B cell (primary cell): ENCODE measurements at places on chromosomes 5 and 9. TPM values are rescaled to one million over a fixed set of nuclear protein-coding genes. Genes with fewer than 3 reads are reported as not detected.

Gene TTC39B
- 3.6 and 3.8 TPM in 2 replicates for total RNA-seq

- no peak for DNase-seq
These were observed 238.3 kb downstream of the EBF1 start for GRCh38 chr5:158861366-158861765.

DNA sequence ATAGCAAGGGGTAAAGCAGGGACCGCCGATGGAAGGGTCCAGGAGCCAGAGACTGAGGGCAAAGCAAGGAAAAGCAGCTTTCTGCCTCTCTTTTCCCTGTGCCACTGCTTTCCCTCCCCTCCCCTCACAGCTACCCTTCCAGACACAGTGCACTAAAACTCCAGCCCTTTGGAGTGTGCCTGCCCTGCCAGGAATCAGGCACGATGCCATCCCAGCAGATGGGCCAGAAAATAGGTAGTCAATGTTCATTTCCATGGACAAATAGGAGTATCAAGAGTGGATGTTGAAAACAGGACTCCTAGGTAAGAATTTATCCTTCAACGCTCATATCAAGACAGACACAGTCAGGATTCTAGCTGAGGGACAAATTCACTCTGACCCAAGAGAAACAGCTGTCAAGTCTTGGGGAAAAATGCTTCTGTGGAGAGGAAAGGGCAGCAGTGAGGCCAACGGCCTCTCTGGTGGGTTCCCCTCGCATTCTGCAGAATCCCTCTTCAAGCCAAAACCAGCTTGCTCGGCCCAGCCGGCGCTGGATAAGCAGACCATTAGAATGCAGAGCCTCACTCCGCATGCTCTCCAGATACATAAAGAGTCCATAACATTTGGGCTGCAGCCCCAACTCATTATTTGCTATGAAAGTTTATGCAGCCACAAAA, 138.0 kb downstream of the CAAP1 start:
- DNase-seq: no peak

DNA sequence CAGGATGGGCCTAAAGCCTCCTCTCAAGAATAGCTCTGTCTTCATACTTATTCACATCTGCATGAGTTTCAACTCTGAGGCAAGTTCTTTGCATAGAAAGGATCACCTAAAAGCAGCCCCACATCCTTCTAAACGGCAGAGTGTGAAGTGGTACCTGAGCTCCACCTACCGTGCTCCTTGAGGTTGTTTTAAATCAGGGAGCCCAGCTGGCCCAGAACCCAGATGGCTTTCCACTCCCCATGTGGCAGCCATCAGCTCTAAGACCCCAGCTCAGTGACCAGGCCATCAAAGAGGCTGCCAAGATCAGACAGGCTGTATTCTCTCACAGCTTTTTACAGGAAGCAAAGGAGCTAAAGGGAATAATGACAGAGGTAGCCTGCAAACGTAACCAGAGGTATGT, 299.3 kb downstream of the RASEF start:
- DNase-seq: peak; percentile 5

- peak; percentile 85 for DNase-seq
These were observed 6.3 kb upstream of the TTLL11 start for GRCh38 chr9:122099271-122099869.
